ENCODE measurements at places on chromosomes 5 and 9.

DNA sequence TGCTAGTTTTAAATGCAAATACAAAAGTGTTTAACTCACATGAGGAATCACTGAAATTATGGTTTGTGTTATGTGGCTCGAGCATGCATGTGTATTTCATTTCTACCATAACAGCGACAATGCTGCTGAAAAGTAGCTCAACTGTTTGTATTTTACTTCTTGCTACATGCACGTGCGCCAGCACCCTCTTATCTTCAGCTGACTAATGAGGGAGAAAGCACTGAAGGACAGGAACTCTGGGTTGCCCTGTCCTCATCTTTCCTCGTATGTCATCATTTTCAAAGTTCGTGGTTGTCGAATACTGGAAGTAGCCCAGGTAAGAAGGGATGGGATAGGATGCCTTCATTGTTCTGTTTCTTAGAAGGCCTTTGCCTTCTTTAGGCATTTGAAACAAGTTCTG lies 120.3 kb downstream of the SYK start:
- DNase-seq, result no peak

- DNase-seq, result no peak
Observed at GRCh38 chr5:32157078-32157477, 17.0 kb downstream of the GOLPH3 start.

GRCh38 chr5:137888863-137889759 lies at the start of gene PKD2L2:
PKD2L2 (plus strand) TSS chr5:137889457; CDS start chr5:137889492, 35 bp downstream.
- DNase-seq, result no peak

- no peak for DNase-seq
Observed at GRCh38 chr5:139658501-139658927, 10.4 kb downstream of the CXXC5 start.

DNA sequence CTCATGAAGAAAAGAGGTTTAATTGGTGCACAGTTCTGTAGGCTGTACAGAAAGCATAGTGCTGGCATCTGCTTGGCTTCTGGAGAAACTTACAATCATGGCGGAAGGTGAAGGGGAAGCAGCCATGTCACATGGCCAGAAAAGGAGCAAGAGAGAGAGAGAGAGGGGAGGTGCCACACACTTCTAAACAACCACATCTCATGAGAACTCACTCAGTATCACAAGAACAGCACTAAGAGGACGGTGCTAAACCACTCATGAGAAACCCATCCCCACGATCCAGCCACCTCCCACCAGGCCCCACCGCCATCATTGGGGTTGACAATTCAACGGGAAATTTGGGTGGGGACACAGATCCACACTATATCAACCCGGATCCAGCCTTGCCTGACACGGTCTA lies 28.8 kb upstream of the IER5L start:
- DNase-seq, result no peak

GRCh38 chr9:133403766-133404453 lies 13.9 kb downstream of the REXO4 start:
- peak; percentile 37 for DNase-seq

DNA sequence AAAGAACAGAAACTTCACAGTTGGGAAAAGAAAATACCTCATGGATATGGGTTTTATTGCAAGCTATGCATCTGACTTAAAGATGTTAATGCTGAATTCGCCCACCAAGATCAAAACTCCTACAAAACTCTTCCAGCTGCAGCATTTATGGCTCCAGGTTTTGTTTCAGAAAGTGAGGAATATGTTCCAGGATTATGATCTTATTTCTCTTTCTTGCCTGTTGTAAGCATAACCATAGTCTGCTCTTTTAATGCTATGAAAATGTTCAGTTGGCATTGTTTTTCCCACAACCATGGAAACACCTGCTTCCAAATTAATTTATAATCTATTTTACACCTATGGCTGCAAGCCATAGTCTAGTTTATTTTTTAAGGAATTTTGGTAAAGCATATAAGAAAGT lies 34.9 kb upstream of the FST start:
- no peak for DNase-seq

- no peak for DNase-seq
Observed at GRCh38 chr5:173274771-173275170, 39.8 kb upstream of the NKX2-5 start.

DNA sequence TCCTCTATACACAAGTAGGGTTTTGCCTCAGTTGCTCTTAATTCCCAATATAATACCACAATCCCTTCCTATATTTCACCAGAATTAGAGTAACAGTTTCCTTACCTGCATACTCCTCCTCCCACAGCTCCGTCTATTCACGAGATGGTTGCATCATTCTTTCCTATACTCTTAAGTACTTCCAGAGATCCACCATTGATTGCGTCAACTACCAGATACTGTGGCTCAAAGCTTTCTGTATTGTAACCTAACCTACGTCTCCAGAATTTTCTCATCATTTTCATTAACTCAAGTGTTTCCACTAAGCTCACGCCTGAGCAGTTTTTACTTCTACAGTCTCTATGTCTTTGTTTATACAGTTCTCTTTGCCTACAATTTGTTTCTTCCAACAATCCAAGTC lies 31.2 kb upstream of the MINAR2 start:
- no peak for DNase-seq

- no peak for DNase-seq
Observed at GRCh38 chr5:14062178-14062577, 81.0 kb upstream of the TRIO start.

- no peak for DNase-seq
Observed at GRCh38 chr5:33205727-33206410, 234.9 kb upstream of the TARS1 start.

GRCh38 chr5:153704110-153704509 lies 213.6 kb downstream of the GRIA1 start:
- DNase-seq, result no peak

All from NCI-H774 (cell line).